ENCODE measurements at places on chromosomes 16 and 17.
A peak's percentile ranks its signal among the peaks of the same experiment; 100 is the strongest.

GRCh38 chr17:17888371-17888770 lies 51.6 kb upstream of the SREBF1 start:
- DNase-seq: no peak

- no peak for DNase-seq
These were observed 153.4 kb upstream of the DYNLRB2 start for GRCh38 chr16:80387318-80387921.

GRCh38 chr17:4789701-4789950 lies 862 bp downstream of the GLTPD2 start:
- DNase-seq: no peak

- DNase-seq: no peak
These were observed at the start of gene SCNN1G for GRCh38 chr16:23182679-23183542. SCNN1G (plus strand) TSS chr16:23182745; CDS start chr16:23186272, 3,527 bp downstream.

DNA sequence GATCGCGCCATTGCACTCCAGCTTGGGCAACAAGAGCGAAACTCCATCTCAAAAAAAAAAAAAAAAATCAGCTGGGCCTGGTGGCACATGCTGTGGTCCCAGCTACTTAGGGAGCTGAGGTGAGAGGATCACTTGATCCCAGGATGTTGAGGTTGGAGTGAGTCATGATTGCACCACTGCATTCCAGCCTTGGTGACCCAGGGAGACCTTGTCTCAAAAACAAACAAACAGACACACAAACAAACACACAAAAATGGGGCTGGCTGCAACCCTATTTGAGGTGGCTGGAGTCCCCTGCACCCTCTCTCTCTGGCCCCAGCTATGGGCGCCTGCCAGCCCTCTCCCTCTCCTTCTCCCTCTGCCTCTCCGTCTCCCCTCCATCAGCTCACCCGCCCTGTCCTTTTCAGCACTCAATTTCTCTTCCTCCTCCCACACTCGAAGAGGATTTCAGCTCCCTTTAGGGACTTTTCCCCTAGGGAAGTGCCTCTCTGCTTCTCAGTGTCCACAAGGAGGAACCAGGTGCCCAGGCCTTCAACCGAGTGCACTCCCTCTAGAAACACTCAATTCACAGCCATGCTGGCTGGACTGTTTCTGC lies 17.5 kb upstream of the TFAP4 start:
- peak; percentile 79 for DNase-seq

DNA sequence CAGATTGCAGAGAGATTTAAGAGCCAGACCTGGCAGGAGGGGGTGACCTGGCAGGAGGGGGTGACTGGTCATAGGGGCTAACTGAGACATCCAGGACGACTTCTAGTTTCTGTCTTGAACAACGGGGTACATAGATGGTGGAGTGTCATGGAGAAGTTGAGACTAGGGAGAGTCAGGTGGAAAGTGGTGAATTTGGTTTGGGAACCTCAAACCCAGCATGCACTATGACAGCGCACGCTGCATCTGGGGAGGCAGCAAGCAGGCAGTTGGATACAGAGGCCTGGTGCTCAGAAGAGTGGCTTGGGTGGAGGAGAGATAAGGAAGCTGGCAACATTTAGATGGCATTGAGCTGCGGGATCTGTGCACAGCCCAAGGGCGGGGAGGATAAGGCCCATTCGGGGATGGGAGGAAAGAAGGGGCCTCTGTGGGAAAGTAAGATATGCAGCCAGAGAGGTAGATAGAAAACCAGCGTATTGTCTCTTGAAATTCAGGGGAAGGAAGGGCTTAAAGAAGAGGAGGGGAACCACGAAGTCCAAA lies 4.5 kb downstream of the RIPOR1 start:
- DNase-seq: no peak

GRCh38 chr16:53048139-53048915 lies 4.4 kb downstream of the CHD9NB start:
- DNase-seq: no peak

DNA sequence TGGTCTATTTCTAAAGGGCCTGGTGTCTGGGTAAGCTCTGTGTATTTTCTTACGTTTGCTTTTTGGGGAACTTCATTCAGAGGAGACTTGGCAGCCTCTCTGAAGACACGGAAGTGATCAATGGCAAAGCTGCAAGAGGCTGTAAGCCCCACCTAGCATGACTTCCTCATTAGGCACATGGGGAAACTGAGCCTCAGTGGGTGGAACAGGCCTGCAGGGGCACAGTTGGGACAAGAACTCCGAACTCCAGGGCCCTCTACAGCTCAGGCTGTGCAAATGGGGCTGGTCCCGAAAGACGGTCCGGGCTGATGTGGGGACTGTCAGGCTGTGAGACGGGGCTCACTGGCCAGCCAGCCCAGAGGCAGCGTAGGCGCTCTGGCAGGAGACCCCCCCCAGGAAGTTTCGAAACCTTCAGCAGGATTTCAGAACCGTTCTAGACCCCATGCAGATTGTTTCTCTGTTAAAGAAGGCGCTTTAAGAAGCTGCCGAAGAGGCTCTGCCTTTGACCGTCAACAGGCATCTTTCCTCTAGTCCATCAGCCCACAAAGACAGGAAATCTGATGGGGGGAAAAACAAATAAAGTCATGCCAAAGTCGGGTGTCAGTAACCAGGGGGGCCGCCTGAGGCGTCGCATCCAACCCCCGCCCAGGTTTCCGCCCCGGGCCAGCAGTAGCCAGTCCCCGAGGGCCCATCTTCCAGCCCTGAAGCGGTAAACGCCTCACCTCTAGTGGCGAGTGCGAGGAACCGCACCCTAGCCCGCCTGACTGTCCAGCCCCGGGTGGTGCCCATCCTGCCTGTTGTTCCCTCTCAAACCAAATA lies 79.8 kb upstream of the TBC1D3K start:
- peak; percentile 53 for DNase-seq

All from MG63 (cell line).